H9 (cell line): ENCODE measurements at places on chromosomes 6 and 20.

DNA sequence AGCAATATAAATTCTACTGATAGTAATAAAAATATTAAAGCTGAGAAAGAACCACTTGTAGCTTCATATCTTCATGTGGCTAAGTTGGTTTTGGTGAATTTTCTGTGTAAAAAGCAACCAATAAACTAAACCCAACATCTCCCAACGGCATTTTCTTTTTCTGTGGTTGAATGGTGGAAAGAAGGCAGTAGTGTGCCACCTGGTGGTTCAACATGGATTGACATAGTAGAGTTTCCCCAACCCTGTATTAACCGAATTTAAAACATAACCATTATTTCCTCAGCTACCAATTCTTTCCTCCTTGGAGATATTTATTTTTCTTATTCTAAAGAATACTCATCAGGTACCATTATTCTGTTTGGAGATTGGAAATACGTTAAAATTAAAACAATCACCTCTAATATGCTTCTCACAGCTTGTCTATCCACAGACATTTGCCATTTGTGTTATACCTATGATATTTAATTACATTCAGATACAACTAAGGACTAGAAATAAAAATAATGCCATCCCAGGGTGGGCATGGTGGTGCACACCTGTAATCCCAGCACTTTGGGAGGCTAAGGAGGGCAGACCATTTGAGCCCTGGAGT lies 117.1 kb upstream of the EEF1E1 start:
- DNase-seq: no peak

- DNase-seq: no peak
Measured at GRCh38 chr6:11197850-11198249, 34.6 kb downstream of the NEDD9 start.

DNA sequence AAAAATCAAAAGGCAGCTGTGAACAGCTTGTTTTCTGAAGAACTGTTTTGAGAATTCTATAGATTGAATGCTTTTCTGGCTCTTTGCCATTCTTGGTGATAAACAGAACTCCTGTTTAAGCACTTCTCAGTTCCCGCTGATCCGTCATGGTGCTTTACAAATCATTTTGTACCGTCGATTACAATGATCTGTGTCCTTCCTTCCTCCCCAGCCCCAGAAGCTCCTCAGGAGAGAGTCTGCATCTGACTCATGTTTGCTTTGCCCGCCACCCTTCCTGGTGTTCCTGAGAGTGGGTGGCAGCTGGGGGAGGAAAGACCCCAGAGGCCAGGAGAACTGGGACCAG lies 538.6 kb upstream of the MARCKS start:
- no peak for DNase-seq

DNA sequence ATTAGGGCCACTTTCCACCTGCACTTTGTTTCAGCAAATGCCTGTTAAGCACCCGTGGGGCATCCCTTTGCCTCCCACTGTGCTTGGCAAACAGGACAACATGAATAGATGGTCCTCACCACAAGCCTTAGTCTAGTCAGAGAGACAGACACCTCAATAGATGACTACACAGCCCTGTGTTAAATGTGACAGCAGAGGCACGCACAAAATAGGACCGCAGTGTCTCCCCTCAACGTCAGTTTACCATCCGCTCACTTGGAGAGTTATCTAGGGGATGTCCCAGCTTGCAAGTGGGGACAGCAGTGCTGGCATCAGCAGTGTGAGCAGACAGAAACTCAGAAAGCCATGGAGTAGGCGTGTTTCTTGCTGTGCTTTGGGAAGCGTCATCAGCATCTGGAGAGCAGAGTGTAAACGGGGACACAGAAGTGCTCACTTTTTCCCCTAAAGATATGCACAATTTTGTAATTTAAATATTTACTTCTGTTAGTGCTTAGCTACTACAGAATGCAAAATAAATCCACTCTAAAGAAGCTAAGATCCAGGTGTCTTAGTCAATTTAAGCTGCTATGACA lies 66.0 kb upstream of the TXNDC5 start:
- DNase-seq: no peak

DNA sequence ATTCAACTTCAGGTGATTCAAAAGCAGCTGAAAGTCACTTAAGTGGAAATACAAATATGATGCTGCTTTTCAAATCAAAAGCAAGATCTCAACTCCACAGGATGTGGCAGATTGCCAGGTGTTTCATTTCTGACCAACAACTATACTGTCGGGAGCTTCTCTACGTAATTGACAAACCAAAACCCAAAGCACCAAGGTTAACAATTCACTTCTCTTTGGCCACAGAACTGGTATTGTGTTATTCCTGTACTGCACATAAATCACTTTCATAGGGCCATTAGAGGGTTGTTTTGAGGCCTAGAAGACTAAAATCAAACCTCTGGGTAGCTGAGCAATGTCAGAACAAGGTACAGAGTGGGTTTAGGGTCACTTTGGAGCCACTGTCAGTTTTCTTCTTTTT lies 169.7 kb downstream of the HAO1 start:
- no peak for DNase-seq
